Activated CD4-positive, CD25-positive, alpha-beta regulatory T cell (primary cell): ENCODE measurements at places on chromosomes 13 and 19.

DNA sequence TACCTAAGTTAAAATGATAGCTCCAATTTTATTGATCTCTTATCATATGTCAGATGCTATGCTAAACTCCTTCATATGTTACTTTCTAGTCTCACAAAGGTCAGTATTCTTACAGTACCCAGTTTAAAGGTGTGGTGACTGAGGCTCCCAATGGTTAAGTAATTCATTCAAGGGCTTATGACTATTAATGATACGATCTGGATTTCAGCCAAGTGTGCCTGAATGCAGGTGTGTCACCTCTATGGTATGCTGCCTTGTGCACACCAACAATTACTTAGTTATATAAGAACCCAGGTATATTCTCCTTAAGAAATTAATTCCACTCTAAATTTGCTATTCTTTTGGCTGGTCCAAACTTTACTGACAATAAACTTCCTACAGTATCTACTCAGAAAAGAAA, 84.6 kb upstream of the TRPC4 start:
- no peak for DNase-seq

- no peak for DNase-seq
Observed at GRCh38 chr19:55766466-55766865, 2.5 kb upstream of the RFPL4AL1 start.

DNA sequence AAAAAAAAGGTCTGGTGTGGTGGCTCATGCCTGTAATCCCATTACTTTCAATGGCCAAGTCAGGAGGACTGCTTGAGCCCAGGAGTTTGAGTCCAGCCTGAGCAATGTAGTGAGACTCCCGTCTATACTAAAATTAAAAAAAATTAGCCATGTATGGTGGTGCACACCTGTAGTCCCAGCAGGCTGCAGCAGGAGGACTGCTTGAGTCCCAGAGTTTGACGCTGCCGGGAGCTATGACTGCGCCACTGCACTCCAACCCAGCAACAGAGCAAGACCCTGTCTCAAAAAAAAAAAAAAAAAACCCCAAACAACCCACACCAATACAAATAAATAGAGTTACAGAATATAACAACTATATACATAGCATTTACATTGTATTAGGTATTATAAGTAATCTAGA, 65.7 kb downstream of the MICU2 start:
- no peak for DNase-seq

DNA sequence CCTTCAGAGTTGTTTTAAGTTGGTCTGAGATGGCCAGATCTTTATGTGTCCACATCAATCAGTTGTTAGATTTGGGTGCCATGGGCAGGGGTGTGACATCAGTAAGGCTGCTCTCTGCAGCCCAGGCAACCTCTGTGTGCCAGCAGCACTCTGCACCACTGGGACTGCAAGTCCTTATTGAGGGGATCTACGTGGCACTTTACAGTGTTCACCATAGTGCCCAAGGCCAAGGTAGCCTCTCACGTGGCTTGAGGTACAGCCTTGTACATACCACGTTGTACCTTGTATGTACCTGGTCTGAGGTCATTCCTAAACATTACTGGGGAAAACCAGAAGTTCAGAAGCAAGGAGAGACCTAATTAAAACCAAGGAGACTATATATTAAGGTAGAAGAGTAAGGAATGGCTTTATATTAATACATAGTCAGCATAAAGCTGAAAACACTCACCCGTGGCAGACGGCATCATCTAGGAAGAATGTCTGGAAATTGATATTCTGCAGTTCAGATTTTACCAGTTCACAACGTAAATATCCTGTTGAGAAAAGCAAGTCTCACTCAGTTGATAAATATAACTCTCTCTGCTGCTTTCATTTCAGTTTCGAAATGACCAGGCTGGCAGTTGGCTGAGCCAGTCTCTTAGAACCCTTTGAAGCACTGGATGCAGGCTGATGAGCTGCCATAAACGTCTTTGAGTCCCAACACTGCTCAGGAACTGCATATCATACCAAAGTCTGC, 128.8 kb downstream of the ZDHHC20 start:
- DNase-seq = no peak
